ENCODE measurements at places on chromosomes 1 and 21.

- DNase-seq: no peak
Observed at GRCh38 chr1:47701741-47702515, 264.1 kb downstream of the FOXD2 start.

- peak; percentile 65 for DNase-seq
Observed at GRCh38 chr21:41928621-41929220, 25.1 kb downstream of the C2CD2 start.

DNA sequence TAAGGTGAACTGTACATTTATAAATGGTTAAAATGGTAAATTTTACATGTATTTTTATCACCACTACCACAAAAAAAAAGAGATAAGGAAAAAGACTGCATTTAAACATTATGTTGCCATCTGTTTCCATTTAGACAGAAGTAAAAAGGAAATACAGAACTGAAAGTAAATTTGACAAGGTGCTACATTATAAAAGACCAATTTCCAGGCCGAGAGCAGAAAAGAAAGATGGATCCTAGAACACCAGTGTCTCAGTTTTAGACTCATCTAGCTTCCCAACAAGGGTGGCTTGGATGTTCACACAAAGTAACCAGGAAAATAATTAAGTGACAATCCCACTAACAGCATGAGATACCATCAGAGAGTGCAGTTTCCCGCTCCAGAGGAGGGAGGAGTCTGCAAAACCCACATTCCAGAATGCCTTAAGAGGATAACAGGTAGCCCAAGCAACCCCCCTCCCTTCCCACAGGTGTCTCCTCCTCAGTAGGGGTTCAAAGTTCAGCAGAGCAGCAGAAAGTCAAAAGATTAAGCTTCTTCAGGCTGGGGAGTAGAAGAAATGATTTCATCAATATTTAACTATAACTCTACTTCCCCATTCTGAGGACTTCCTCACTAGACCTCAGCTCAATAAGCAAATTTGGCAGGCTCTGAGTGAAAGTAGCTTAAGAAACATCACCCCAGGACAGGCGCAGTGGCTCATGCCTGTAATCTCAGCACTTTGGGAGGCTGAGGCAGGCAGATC, 11.8 kb downstream of the TPM3 start:
- DNase-seq: peak; percentile 63

DNA sequence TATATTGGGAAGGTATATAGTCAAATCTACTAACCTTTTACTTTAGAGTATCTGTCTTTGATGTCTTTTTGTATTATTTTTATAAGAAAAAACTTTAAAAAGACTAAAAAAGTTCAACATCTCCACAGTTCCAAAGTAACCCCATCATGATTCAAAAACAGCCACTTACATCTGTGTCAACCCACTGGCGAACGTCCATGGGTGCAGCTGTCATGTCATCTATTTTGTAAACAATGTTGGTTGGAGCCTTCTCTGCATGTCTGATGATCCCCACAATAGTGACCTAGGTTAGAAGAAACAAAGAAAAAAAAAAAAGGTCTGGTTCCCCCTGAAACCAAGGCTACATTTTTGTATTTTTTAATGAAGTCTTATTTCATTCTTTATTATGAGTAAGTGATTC, 28.0 kb upstream of the SMPDL3B start:
- no peak for DNase-seq

GRCh38 chr1:18612073-18612472, 18.6 kb upstream of the PAX7 start:
- DNase-seq: no peak

DNA sequence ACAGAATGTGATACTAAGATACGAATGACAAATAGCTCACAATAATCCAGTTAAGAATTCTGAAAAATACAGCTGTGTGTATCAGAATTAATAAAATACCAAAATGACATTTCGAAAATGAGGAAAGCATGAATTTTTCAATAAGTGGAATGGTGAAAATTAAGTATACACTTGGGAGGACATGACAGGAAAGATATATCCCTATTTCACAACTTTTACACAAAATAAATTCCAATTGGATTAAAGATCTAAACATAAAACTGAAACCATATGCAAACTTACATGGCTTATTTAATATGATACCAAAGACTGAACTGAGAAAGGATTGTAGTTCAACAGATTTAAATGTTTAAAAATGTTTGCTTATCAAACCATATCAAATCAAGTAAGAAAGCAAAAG, 510.4 kb upstream of the ADAMTS5 start:
- no peak for DNase-seq

DNA sequence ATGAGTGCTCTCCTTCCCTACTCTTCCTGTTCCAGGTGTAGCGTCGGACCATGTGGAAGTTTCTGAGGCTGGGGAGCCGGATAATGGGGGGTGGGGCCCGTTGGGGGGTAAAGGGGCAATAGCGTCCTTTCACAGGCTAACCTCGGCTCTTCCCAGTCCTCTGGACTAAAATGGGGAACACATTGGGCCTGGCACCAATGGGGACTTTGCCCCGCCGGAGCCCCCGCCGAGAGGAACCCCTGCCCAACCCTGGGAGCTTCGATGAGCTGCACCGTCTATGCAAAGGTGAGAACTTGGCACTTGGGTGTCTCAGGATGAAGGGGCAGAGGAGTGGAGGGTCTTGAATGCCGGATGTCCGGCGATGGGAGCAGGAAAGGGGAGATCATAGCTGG, 456 bp downstream of the TOMM40L start:
- no peak for DNase-seq

GRCh38 chr1:102045752-102046151, 49.0 kb upstream of the OLFM3 start:
- no peak for DNase-seq

DNA sequence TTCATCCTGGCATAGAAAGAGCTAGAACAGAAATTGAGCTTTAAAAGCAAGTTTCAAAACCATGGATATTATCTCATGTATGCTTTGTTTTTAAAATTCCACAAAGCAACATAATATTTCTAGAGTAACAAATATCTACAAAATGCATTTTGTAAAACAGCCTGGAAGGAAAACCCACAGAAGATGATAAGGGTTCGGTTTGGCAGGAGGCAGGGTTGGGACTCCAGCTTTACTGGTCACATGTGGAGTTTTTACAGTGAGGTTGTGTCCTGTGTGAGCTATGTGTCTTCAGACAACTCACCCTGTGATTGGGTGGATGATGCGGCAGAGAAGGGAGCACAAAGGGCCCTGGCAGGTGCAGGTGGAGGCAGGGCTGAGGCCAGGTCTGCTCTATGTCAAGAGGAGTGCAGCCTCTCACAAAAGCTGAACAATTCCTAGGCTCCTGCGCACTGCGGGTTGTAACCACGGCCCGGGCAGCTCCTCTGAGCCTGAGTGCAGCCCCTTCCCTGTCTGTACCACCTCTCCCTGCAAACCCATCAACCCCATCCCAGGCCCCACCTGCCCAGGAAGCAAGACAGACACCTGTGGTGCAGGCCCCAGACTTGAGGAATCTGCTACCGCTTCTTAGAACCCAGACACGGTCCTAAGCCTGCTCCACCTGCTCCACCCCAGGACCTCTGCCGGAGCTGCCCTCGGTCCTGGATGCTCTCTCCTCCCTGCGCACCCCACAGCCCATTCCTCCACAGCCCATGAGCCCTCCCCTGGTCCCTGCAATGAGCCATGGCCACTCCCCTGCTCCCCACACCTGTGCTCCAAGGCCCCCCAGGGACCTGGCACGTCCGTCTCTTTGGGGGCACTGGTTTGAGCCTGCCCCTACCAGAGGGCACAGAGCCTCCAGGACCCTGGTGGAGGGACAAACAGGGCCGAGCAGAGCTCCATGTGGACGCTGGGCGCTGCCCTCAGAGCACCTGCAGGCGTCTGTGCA, 2.8 kb upstream of the COL18A1 start:
- no peak for DNase-seq

DNA sequence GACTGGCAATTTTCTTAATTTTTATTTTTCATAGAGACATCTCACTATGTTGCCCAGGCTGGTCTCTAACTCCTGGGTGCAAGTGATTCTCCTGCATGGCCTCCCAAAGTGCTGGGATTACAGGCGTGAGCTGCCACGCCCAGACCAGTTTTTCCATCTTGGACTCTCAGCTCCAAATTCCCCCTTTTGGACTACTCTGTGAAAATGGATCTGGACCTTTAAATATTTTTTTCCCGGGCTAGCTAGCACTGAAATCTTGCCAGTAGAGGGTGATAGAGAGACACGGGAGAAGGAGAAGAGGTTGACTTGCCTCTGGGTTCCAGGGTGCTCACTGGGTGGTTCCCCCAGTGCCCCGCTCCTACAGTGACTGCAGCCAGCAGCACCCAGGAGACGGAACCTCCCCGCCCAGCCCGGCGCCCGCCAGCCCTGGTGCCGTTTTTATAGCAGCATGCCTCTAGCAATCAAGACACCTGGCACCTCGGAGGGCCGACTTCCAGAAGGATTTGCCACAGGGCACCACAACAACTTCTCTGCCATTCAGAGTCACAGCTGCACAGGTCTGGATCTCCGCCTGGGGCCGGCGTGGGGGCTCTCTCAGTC, 34.7 kb upstream of the SCCPDH start:
- peak; percentile 92 for DNase-seq

DNA sequence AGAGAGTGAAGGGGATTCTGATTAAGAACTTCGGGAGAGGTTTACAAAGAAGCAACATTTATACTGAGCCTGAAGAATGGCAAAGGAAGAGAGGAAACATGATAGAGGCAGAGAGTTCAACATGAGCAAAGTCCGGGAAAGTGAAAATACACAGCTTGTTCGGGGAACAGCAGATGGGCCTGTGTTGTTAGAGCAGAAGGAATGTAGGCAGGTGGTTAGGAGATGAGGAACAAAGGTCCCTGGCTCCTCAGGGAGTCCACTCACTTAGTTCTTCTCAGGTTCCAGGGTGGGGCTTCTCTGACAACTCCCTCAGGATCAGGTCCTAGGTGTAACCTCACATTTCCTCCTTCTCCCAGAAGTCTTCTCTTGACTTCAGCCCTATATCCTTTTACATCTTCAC, 5.1 kb upstream of the ZNF326 start:
- no peak for DNase-seq

- no peak for DNase-seq
Observed at GRCh38 chr21:44708213-44708865, 3.0 kb downstream of the TSPEAR start.

GRCh38 chr1:34164771-34165391, at the start of gene CSMD2:
Gene CSMD2, minus strand, starts transcription at chr1:34165230. Its CDS starts 133 bp downstream, at chr1:34165097.
- no peak for DNase-seq

DNA sequence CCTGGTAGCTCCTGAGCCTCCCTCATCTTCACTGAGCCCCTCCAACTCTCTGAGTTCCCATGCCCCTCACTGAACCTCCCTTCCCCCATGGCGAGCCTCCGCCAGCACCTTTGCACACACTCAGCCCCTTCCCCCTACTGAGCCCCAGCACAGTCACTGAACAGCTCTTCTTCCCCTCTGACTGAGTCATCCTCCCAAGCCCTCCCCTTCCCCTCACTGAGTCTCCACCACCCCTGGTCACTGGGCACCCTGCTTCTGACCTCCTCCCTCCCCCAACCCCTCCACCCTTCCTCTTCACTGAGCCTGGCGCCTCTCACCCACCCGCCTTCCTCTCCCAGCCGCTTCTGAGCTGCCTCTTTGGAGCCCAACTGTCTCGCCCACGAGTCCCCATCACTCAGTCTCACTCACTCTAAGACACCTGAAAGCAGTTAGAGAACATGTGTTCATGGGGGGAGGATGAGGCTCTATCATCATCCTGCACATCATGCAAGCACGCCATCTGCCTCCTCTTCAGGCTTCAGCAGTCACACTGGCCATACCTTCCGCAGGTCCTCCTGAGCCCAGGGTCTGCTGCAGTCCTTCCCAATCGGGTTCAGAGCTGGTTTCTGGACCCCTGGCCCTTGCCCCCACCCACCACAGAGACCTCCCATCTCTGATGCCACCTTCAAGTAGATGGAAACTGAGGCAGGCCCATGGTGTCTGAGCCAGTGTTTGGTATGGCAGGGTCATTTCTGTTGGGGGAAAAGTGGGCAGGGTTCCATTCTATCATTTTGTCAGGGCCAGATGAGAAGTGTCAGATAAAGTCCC, 2.0 kb upstream of the TRNP1 start:
- DNase-seq: peak; percentile 56

DNA sequence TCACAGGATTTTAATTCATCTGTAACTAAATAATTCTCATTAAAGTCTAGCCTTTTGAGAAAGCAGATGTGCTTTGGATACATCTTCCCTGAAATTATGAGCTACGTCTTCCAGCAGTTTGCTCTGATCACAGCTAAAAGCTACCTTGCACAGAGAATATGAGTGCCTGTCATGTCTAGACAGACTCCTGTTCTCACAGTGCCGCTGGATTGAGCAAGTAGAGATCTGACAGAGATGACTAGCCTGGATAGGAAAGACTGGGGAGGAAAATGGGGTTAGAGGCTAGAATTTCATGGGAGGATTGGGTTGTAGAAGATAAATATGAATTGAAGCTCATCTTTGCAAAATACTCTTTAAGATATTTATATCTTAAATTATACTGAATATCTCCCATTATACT, 24.1 kb downstream of the CEPT1 start:
- no peak for DNase-seq

DNA sequence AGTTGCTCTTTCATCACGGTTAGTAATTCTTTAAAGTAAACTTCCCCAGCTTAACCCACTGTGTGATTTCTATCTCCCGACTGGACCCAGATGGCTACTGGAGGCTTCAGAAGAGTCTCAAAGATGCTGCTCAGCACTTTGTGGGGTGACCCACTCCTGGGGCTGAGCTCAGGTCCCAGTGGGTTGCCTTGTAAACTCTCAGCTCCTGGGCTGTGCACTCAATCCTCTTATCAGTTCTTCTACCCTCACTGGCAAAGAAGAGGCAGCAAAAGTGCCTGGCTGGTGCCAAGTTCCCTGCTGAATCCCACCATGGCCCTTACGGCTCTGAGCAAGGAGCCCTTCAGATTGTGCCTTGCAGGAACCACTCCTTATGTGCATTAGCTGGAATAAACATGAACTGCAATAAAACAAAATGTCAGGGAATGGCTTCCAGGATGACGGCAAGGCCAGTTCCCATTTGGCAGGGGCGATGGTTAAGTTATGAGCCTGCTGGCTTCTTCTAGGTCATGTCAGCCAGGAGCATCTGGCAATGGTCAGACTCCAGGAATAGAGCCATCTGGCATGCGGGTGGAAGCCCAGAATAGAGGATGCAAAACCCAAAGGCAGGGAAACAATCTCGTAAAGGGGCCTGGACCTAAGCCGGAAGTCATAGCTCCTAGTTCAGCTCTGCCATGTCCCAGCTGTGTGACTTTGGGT, 6.8 kb downstream of the MYOC start:
- DNase-seq: no peak

- no peak for DNase-seq
Observed at GRCh38 chr1:76944942-76945341, 77.7 kb downstream of the ST6GALNAC5 start.

- DNase-seq: no peak
Observed at GRCh38 chr1:114828251-114828650, 26.4 kb upstream of the SYCP1 start.

DNA sequence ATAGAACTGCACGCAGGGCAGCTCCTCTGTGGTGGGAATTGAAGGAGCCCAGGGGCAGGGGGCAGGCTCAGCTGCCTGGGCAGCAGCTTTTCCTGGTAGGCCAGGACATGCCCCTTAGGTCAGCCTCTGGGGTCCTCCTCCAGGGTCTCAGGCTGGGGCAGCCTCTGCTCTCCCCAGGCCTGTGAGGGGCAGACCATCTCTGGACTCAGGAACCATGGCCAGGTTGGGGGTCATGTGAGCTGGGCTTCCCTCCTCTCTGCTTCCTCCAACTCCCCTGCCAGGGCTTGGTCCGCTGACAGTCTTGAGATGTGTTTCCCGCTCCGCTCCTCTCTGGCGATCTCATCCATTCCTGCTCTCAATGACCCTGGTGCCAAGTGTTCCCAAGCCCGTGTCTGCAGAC, 5.7 kb downstream of the C1orf210 start:
- no peak for DNase-seq

- DNase-seq: no peak
Observed at GRCh38 chr1:47808612-47809011, 188.6 kb downstream of the TRABD2B start.

GRCh38 chr1:151828921-151829320, 2.7 kb downstream of the RORC start:
- DNase-seq: no peak

Measured in GM10248 (cell line).